ENCODE measurements at places on chromosomes 12 and 14.

GRCh38 chr12:121673013-121673511 lies 3.6 kb upstream of the MORN3 start:
- DNase-seq = no peak

DNA sequence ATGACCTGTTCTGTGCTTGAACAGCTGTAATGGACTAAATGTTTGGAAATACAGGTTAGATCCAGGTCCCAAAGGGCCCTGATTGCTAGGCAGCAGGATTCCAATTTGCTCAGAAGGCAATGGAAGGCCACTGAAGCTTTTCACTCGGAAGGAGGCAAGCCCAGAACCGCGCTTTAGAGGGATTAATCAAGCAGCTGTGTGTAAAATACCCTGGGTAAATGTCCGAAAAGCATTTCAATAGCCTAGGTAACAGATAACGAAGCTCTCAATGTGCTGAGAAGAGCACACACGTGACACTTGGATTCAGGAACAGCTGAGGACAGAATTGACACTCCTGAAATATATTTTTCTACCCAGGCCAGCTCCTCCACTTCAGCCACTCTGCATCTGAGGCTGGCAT lies 436.1 kb downstream of the TMEM132D start:
- DNase-seq = no peak

GRCh38 chr14:28766469-28766955 lies at the start of gene FOXG1:
TSS of gene FOXG1 (plus strand) at chr14:28766787. CDS start at chr14:28767280, 493 bp downstream.
- DNase-seq = no peak

DNA sequence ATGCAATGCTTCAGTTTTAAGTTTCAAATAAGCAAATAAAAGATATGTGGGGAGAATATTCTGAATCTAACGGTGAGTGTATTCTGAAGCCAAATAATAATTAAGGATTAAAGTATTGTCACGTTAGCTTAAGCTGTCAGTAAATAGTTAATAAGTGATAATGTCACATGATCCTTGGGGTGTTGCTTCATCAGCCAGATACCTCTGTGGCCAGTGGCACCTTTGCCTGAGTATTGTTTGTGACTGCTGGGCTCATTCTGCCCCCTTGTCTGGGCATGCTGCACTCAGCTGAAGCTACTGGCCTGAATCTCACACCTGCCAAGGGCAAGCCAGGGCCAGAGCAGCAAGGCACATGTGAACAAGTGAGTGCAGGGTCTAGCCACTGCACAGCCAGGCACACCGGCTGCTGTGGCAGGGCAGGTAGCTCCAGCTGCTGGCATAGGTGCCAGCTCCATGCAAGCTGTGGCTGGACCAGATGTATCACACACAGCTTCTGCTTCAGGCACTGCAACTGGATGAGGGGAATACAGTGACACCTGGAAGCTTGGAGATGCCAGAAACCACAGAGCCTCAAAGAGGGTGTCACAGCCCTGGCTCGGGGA lies 739.7 kb downstream of the SLC6A15 start:
- no peak for DNase-seq

DNA sequence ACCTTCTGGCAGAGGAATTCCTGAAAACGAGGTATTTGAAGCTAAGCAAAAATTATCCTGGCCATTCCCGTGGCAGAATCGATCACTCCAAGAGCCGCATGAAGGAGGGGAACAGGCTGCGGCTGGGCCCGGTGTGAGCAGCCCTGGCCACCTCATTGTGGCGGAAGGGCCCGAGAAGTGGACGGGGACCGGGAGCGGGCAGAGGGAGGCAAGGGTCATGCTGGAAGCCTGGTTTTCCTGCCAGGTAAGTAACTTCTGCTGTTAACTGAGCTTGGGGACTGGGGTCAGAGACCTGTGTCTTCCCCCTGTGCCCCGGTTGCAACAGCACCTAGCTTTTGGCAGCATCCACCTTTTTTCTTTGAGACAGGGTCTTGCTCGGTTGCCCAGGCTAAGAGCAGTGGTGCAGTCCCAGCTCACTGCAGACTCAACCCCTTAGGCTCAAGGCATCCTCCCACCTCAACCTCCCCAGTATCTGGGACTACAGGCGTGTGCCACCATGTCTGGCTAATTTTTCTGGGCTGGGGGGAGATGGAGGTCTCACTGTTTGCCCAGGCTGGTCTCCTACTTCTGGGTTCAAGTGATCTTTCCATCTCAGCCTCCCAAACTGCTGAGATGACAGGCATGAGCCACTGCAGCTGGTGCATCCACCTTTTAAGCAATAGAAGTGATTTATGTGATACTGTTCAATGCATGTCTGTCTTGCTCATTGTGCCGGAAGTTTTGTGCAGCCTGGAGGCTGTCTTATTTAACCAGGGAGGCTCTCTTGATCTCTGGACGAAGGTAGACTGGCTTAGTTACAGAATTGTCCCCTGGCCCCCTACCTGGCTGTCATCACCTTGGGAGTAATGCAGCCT lies 174.0 kb upstream of the MYL2 start:
- no peak for DNase-seq

GRCh38 chr12:2999265-2999841 lies 40.2 kb downstream of the TEAD4 start:
- DNase-seq = no peak

DNA sequence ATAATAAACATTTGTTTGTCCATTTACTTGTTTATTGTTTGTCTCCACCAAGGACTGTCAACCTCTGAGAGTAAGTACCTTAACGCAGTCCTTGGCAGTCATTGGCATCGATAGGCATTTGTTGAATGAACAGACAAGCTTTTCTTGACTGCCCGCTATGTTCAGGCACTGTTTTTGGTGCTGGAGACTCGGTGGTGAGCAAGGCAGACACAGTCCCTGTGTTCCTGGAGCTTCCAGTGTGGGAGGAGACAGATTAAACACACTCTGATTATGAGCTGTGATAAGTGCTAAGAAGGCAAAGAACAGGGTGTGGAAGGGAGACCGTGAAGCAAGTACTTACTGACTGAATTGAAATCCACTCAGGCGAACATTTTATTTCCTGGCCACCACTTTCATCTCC lies 1.2 kb downstream of the ATP6V0A2 start:
- DNase-seq = no peak
